ENCODE measurements at places on chromosomes 7 and 10.

GRCh38 chr7:118053353-118053752 lies 130.6 kb upstream of the LSM8 start:
- no peak for DNase-seq

DNA sequence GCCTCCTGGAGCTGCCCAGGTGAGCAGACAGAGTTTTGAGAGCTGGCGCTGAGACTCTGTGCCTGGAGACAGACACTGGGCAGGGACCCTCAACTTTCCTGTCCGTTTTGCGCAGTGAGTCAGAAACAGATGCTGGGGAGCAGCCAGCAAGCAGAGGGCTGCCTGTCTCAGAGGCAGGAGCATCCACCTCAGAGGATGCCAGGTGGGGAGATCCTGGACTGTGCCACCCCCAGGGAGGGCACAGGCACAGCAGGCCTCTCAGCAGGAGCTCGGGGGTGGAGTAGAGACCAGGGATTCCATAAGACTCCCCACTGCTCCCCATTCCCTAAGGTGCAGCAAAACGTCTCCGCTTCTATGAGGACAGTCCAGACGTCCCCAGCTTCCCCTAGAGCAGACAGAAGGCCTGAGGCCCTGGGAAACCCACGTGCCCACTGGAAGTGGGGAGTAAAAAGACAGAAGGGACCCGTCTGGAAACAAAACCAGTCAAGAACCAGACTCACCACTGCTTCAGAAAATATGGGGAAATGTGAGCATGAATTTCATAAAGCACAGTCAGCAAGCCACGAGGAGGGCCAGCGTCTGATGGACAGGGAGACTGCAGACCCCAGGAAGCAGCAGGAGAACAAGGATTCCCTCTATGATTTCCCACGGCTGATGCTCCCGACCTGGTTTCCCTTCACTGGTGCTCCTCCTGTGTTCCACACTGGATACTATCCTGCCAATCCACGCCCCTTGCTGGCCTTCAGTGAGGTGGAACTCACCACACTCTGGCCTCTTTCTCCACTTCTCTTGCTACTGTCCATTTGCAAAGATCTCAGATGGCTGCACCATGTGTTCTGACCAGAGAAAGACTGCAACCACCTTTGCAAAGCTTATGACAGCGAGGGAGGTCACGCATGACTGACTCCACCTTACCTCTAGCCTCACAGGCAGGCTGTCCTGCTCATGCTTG lies 151.3 kb upstream of the FAM20C start:
- peak; percentile 11 for DNase-seq

DNA sequence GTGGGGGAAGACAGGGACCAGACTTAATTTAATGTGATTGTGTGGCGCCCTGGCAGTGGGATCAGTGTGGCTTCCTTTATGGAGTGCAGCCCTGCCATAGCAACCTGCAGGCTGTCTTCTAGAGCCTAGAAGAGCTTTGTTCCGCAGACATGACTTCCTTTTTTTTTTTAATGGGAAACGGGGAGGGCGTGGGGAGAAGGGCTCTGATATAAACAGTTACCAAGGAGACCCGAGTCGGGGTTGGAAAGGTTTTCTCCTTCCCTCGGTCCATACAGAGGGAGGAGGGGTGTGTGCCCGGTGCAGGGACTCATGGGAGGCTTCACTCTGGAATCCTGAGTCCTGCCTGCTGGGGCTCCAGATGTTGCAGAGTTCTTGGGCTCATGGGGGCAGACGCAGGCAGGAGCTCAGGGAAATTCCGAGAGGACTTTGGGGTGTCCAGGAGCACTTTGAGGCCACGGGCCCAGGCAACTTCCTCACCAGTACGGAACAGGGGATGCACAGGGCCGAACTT lies 26.9 kb downstream of the TMEM120A start:
- DNase-seq: no peak

DNA sequence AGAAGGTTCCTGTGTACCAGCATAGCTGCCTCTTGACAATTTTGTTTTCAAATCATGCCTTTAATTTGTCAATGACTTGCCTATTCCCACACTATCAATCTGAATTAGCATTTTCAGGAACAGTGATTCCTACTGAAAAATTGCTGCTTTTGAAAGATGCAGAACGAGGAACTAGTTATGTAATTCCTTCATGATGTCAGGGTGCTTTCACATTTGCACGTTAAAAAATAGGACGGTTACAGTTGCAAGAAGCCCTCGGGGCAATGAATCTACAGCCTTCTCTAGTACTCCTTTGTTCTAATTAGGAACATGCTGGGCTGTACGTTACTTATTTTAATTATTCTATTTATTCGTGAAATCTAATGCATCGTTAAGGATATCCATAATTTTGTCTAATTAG lies 253.9 kb downstream of the OTUD1 start:
- no peak for DNase-seq

GRCh38 chr10:5514226-5514850 lies 10.4 kb upstream of the CALML3 start:
- DNase-seq: no peak

- peak; percentile 25 for DNase-seq
These were observed 743 bp downstream of the RBM17 start for GRCh38 chr10:6089334-6090219.

DNA sequence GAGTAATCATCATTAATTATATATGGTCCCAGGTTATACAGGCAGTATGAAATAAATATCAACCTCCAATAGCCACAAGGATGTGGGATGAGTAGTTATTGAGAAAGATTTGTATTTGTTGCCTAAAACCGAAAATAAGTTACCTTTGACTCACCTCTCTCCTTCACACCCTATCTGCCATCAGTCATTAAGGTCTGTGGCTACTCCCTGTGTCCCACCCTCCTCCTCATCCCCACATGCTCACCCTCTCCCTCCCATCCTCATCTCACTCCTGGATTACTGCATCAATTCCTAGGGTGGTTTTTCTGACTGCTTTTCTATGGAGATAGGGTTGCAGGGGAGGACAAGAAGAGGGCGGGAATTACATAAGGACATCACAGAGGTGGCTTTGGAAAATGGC lies 9.1 kb upstream of the GGCT start:
- DNase-seq: no peak

DNA sequence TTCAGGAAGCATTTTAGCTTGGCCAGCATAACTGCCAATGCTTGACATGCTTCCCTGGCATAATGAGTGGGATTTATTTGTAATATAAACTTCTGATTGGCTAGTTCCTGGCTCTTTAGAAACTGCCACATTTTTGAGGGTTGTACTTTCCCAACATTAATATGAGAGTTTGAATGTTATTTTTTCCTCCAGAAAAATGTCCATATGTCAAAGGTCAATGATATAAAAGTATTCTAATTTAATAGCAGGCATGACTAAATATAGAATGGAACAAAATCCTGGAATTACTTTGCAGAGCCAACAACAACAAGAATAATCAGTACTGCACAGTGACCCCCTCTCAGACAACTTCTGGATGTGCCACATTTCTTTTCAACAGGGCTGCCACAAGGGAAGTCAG lies 352.6 kb downstream of the PRPF18 start:
- no peak for DNase-seq

DNA sequence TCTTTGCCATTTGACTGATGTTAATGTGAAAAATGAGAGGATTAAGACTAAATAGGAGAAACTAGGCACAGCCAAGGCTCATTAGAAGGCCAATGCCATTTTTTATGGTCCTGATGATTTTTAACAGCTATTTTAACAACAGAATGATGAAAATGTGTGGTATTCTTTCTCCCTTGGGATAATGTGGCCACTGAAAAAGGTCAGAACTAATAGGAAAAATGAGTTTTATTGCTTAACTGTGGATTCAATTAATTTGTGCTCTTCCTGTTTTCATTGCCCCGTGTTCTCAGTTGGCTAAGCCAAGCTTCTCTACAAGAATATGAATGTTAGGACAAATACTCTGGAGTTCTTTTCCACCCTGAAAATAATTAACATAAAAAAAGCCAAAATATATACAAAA lies 56.6 kb downstream of the BMPER start:
- no peak for DNase-seq

GRCh38 chr10:27658788-27659187 lies 86.8 kb downstream of the MKX start:
- no peak for DNase-seq

- DNase-seq: no peak
These were observed 98.6 kb downstream of the SLC16A9 start for GRCh38 chr10:59611048-59611447.

GRCh38 chr7:110623436-110623835 lies 467.5 kb upstream of the LRRN3 start:
- DNase-seq: no peak

DNA sequence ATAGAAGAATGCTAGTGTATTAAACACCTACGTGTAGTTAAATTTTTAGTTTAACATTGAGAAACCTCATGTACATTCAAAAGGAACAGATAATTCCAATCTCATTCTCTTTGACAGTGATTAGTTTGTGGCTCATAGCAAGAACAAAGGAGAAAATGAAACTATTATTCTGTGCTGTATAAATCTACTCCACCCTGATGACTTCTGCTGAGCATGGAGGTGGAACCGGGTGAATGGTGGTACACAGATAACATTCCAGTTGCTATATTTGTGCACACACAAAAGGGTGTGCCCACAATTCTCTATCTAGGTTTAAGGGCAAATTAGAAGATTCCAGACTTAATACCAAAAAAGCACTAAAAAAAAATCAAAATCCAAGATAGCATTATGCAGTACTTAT lies 17.0 kb upstream of the RALA start:
- DNase-seq: no peak

Data from natural killer cell (primary cell).